Naive thymus-derived CD8-positive, alpha-beta T cell (primary cell): ENCODE measurements at places on chromosomes 11 and 22. TPM values are rescaled to one million over a fixed set of nuclear protein-coding genes. Genes with fewer than 3 reads are reported as not detected.

ANGPTL5 gene
- not detected for total RNA-seq

KCNQ1OT1 gene
- total RNA-seq = 0.22 TPM

TYR gene
- not detected for total RNA-seq

MRPL23 gene
- total RNA-seq = 50.7 TPM

MYO18B gene
- 1.4 TPM for total RNA-seq

PDGFB gene
- 10.1 TPM for total RNA-seq

SORL1 gene
- total RNA-seq = 419 TPM

ABCC8 gene
- total RNA-seq = not detected

OR51B5 gene
- total RNA-seq = not detected

CCDC116 gene
- 0.34 TPM for total RNA-seq

EFEMP2 gene
- 15.2 TPM for total RNA-seq

SCGB1D2 gene
- total RNA-seq = not detected

KRTAP5-4 gene
- total RNA-seq = not detected

OR52E8 gene
- total RNA-seq = not detected

VSIG10L2 gene
- not detected for total RNA-seq

GGTLC3 gene
- not detected for total RNA-seq

PLAAT5 gene
- 0.18 TPM for total RNA-seq
